ENCODE measurements at places on chromosomes 16 and 17. TPM values are rescaled to one million over a fixed set of nuclear protein-coding genes. Genes with fewer than 3 reads are reported as not detected.
A peak's percentile ranks its signal among the peaks of the same experiment; 100 is the strongest.

DNA sequence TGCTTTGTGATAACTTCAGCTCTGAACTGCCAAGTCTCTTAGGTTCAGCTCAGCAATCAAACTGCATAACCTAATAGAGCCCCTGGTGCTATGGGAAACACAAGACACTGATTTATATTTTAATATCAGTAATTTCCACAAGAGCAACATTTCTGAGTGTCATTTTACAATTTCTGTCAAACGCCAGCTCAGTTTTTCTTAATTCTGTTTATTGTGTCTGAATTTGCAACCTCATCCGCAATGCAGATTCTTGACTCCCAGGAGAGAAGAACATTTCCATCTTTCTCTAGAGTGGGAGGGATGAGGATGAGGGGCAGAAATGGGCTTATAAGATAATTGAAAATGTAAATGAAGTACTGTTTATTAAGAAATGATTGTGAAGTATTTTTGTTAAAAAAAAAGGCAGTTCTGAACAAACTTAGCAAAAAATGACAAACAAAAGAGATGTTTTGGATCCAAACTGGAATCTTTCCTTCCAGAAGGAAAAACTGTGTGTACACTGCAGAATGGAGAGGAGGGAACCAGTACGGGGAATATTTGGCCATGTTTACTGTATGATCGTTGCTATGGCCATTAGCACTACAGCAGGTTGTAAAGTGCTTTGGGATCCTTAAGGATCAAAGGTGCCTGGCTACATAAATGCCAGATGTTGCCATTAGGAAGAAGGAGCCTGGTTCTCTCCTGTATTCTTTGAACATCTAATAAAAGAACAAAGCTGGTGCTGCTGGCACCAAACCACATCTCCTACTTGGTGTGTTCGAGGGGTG is 7.4 kb upstream of the PMFBP1 start:
- DNase-seq: peak; percentile 81

DNA sequence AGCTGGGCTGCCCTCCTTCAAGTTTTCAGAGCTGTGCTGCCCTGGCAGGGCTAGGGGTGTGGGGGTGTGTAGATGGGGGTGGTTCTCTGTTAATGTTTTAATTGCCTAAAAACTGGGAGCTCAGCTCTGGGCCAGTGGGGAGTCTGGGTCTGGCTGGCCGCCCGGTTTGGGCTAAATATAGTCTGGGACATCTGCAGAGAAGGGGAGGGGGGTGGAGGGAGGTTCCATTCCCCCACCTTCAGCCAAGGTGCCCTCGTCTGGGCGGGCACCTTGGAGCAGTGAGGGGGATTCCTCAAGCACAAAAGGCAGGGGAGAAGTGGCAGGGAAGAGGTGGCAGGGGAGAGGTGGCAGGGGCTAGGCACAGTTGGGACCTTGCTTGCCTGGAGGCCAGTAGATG is 13.0 kb downstream of the RARA start:
- DNase-seq: peak; percentile 76

DNA sequence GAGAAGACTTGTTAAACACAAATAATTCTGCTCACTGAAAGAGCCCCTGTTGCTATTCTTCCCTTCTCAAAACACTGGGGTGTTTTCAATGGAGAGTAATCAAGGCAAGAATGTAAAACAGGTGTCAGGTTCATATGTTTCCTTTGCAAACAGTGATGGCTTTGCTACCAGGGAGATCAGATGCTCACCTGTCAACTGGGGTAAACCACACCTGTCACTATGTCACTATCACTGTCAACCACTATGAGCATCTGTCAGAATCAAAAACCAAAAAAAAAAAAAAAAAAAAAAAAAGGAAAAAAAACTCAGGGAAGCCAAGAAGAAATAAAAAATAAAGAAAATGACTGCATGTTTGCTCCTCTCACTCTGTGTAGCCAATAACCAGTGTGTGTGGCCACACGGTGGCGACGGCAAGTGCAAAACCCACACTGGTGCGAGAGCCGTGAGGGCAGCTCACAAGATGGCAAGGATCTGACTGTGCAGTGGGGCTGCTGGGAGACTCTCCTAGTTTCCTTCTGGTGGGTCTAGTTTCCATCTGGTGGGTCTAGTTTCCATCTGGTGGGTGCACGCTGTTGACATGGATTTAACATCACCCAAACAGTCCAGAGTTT is 22.7 kb downstream of the USP22 start:
- no peak for DNase-seq

- DNase-seq: no peak
Measured at GRCh38 chr16:69012906-69013305, 92.5 kb upstream of the HAS3 start.

DNA sequence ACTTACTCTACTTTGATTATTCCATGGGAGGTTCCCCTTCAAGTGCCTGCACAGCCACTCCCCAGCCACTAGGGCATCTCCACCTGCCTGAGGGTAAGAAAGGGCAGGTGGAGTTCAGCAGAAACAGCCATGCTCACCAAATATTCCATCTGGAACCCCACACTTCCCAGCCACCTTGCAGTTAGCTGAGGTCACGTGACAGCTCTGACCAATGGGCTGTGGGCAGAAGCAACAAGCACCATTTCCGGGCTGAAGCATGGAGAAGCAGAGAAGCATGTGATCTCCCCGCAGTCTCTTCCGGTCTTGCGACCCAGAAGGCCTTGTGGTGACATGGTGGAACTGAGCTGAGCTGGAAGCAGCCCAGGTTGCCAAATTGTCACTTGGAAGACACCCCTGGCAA is 108.6 kb downstream of the CCT6B start:
- no peak for DNase-seq

DNA sequence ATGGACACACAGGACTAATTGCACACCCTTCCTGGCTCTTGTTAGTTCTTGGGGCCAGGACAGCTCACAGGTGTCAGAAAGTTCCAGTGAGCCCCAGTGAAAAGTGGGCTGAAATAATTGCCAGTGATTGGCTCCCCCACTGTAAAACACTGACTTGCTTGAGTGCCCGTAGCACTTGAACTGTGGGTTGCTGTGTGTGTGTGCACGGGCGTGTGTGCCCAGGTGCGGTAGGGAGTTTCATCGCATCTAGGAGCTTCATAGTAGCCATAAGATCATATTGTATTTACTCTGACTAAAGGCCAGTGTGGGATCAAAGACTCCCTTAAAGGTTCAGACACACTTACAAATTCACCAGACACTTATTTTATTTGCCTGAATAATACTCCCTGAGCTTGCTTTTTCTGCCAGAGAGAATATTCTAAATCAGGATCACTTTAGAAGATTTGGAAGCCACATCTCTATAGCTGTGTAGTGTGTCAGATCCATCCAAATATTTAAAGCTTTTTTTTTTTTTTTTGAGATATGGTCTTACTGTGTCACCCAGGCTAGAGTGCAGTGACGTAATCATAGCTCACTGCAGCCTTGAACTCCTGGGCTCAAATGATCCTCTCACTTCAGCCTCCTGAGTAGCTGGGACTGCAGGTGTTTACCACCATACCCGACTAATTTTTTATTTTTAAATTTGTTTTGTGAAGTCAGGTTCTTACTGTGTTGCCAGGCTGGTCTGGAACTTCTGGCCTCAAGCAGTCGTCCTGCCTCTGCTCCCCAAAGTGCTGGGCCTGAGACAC is 11.4 kb downstream of the UNK start:
- no peak for DNase-seq

The IL32 gene
- 50.2 TPM for total RNA-seq

The PSMB3 gene
- 159 TPM for total RNA-seq

The SMTNL2 gene
- 88.9 TPM for total RNA-seq
